Endothelial cell (in vitro differentiated cells): ENCODE measurements at places on chromosomes 12 and 14. TPM values are rescaled to one million over a fixed set of nuclear protein-coding genes. Genes with fewer than 3 reads are reported as not detected.

DNA sequence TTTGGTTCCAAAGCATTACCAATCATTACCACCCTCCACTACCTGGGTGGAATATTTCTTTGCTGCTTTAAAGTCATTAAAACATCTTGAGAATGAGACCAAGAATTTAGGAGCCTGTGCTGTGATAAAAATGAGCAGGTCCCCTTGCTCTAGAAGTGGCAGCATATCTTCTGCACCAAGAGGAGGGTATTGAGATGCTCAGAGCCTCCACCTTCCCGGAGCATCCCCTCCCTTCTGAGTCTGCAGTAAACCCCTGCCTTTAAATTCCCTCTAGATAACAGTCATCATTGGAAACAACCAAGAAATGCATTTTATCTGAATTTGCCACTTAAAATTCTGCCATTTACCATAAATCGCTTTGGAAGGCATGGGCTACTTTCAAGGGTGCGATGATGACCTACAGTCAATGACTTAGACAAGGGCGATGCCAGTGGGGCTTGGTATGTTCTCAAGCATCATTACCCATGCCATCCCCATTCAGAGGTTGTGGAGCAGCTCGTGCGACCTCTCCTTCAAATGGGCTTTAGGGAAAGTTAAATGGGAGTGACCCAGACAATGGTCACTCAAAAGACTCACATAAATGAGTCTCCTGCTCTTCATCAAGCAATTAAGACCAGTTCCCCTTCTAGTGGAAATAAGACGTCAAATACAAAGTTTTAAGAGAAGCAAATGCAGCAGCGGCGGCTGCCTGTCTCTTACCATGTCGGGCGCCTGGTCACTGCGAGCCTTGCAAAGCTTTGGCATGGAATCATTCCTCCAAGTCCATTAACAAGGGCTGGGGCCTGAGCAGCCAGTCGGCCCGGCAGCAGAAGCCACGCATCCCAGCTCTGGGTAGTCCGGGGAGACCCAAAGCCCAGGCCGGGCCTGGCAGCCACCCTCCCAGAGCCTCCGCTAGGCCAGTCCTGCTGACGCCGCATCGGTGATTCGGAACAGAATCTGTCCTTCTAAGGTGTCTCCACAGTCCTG lies 334.5 kb downstream of the TMEM121 start:
- DNase-seq = no peak
- peaks cover 19% of the 10 kb centered on the region for H3K36me3 ChIP-seq
- no peaks in the 10 kb centered on the region for H3K4me1 ChIP-seq
- peaks cover 20% of the 10 kb centered on the region for H3K27me3 ChIP-seq
- H3K4me3 ChIP-seq = peak overlapping the region; percentile 47

DNA sequence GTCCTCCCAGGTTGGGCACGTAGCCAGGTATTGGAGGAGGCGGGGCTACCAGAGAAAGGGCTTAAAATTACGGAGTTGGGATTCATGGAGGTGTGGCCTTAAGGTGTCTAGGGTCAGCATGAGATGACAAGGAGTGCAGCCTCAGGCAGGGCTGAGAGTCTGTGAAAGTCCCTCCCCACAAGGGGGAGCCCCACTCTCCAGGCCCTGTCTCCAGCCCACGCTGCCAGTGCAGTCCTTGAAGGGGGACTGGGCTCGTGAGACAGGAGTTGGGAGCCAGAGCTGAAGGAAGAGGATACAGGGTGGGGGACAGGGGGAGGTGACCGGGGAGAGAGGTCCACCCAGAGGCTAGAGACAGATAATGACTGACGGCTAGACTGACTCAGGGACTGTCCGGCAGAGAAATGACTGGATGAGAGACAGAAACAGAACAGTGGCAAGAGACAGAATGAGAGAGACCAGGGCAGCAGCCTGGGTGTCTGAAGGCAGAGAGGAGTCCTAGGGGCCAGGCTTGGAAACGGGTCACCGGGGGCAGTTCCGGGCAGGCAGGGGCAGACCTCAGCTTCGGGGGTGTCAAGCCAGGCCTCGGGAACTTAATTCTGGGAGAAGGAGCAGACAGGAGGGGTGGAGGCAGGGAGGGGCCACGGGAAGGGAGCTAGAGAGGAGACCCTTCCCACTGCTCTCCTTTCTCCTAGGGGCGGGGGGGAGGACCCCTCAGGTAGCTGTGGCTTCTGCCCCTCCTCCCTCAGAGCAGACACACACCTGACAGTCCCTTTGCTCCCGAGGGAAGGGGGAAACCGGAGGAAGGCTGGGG lies 970 bp downstream of the CDH24 start:
- H3K27ac ChIP-seq = peak overlapping the region; percentile 55
- peaks cover 6% of the 10 kb centered on the region for H3K27me3 ChIP-seq
- peaks cover 15% of the 10 kb centered on the region for H3K4me1 ChIP-seq
- peaks cover 13% of the 10 kb centered on the region for H3K36me3 ChIP-seq

GRCh38 chr12:68131867-68132414 lies 27.6 kb downstream of the IFNG start:
- DNase-seq = no peak
- H3K36me3 ChIP-seq = peaks cover 5% of the 10 kb centered on the region
- H3K27ac ChIP-seq = no peak overlapping the region
- no peaks in the 10 kb centered on the region for H3K27me3 ChIP-seq
- H3K4me3 ChIP-seq = no peak overlapping the region

DNA sequence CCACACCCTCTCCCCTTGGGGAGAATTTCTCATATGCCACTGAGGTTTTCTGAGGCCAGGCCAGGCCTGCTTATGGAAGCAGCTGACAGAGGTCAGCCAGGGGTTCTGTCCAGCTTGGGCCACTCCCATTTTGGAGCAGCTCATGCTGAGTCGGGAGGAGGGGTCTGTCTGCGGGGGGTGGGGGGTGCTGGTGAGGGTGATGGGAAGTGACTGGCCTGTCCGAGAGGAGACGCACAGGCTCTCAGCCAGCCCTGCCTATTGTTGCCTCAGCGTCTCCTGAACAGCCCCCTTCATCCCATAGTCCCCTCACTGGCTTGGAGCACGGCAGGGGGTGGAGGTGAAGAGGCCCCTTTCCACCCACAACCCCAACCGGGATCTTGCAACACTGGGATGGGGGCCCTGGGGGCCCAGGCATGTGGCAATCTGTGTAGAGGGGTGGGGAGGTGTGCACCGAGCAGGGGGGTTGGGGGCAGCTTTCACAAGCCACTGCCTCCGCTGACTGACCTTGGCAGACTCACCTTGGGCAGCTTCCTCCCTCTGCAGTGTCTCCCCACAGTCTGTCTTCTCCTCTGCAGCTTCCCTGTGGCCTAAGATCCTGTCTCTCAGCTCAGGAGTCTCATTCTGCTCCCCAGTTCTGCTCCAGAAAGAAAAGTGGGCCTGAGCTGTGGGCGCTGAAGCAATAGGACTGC lies 5.5 kb downstream of the CEBPE start:
- H3K4me1 ChIP-seq = peaks cover 3% of the 10 kb centered on the region
- no peak overlapping the region for H3K27ac ChIP-seq
- DNase-seq = no peak
- H3K36me3 ChIP-seq = peaks cover 3% of the 10 kb centered on the region

DNA sequence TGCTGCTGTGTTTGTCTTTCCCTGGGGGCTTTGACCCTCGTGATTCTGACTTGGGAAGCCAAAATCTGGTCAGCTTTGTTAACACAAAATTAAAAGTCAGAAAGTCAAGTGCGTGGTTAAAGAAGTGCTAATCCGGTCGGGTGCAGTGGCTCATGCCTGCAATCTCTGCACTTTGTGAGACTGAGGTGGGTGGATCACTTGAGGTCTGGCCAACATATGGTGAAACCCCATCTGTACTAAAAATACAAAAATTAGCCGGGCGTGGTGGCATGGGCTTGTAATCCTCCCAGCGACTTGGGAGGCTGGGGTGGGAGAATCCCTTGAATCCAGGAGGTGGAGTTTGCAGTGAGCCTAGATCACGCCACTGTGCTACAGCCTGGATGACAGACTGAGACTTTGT lies 844.6 kb downstream of the VRK1 start:
- H3K27me3 ChIP-seq = peaks cover 2% of the 10 kb centered on the region
- H3K4me3 ChIP-seq = no peak overlapping the region

CFAP251 gene
- total RNA-seq = 0.80 TPM

ADAMTS20 gene
- total RNA-seq = 0.15 TPM

HOXC11 gene
- total RNA-seq = 0.38 TPM

ARF6 gene
- 55.3 TPM for total RNA-seq

ACTR10 gene
- total RNA-seq = 50.2 TPM

SAMD4A gene
- total RNA-seq = 9.2 TPM
